Lower lobe of right lung (tissue), 2 donors: ENCODE measurements at places on chromosomes 1 and 21. TPM values are rescaled to one million over a fixed set of nuclear protein-coding genes. Genes with fewer than 3 reads are reported as not detected.

- DNase-seq, result no peak
These were observed 145.7 kb downstream of the KCNK2 start for GRCh38 chr1:215228193-215228592.

- DNase-seq, result no peak
These were observed 145.2 kb upstream of the AJAP1 start for GRCh38 chr1:4509206-4509605.

Gene FAM72B
- 0.83 TPM for total RNA-seq

Gene RXFP4
- total RNA-seq, result not detected

Gene OR2T2
- total RNA-seq, result not detected

Gene CTSE
- total RNA-seq, result 63.6 TPM

- DNase-seq, result no peak
These were observed 39.1 kb downstream of the IFI44 start for GRCh38 chr1:78688697-78689096.

Gene CENPS
- 13.4 TPM for total RNA-seq

DNA sequence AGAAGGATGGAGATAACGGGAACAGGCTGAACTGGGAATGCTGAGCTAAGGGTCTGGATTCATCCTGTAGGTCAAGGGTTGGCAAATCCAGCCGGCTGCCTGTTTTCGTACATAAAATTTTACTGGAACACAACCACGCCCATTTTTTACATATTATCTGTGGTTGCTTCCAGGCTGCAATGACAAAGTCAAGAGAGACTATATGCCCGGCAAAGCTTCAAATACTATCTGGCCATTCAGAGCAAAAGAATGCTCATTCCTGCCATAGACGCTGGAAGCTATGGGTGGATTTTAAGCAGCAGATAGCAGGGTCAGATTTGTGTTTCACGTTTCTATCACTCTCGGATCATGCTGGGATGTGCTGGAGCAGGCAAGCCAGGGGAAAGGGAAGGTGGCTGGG is 137.9 kb upstream of the EDN2 start:
- DNase-seq, result no peak

DNA sequence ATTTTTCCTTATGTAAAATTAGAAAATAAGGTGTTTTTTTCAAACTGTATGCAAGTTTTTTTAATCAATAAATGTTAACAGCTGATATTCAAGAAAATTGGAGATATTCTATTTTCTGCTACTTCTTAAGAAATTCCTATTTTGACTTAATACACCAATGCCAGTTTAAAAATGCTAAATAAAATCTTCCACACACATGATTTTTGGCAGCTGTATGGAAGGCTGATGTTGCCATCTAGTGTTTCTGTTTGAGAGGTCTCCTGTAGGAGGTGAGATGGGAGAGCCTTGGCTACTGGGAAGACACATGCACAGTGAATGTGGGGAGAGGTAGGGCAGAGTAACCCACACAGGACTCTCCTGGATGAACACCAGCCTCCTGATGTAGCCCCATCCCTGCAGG is 29.2 kb upstream of the OR2B11 start:
- no peak for DNase-seq

- no peak for DNase-seq
These were observed 648.4 kb downstream of the PLA2G4A start for GRCh38 chr1:187477103-187477502.

GRCh38 chr1:220954321-220955075 is 75.3 kb downstream of the HLX start:
- DNase-seq, result no peak

- DNase-seq, result peak; percentile 78
These were observed 4.7 kb downstream of the SORT1 start for GRCh38 chr1:109392788-109393616.

- no peak for DNase-seq
These were observed 5.7 kb downstream of the LGR6 start for GRCh38 chr1:202199040-202199889.

Gene PDZK1IP1
- 22.6 TPM for total RNA-seq

Gene ARHGAP29
- 63.8 TPM for total RNA-seq

DNA sequence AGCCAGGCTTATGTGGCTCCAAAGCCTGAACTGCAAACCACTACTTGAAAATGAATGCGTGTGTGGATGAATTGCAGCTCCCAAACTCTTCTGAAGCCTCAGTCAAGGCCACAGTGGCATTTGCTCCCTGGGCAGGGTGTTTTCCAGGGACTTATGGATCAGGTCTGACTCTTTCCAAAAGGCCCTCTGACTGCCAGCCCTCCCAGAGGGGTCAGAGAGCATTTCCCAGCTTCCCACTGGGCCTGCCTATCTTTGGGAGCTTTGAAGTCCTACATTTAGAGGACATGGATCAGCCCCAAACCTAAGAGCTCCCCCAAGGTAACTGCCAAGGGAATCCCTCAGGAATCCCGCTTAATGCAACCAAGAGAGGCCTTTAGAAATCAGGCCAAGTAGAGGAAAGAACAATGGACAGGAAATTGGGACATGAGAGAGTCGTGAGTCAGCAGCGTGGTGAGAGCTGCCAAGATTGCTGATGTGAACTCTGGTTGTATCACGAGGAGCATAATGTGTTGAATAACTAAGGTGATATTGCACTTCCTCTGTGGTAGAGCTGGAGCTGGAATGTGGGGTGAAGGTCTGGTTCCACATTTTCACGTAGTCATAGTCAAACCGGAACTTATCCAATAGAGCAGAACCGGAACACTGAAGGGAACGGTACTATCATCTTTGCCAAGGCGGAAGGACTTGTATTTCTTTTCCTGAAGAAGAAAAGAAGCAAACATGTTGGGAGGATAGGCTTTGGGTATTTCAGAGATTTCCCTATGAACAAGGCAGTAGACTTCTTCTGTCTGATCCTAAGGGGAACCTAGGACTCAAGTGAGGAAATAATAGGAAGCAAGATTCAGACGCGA is 99.4 kb upstream of the JUN start:
- DNase-seq, result peak; percentile 84

Gene SERINC2
- 32.3 TPM for total RNA-seq
